ENCODE measurements at places on chromosomes 2 and 18. TPM values are rescaled to one million over a fixed set of nuclear protein-coding genes. Genes with fewer than 3 reads are reported as not detected.

Gene LDLRAD4
- 83.4 TPM for total RNA-seq

Gene RRM2
- 14.7 TPM for total RNA-seq

Gene PLEKHM3
- total RNA-seq, result 60.8 TPM

Gene REG3A
- not detected for total RNA-seq

Gene UGT1A10
- total RNA-seq, result not detected

Gene DCDC2C
- total RNA-seq, result 1.6 TPM

Gene FBLN7
- total RNA-seq, result 17.3 TPM

Gene RIT2
- total RNA-seq, result 0.38 TPM

Gene UPP2
- 0.33 TPM for total RNA-seq

Gene APOB
- 0.11 TPM for total RNA-seq

Gene CGREF1
- total RNA-seq, result 12.1 TPM

All from camera-type eye (tissue), 1 donor.